Sigmoid colon (tissue), 7 donors: ENCODE measurements at places on chromosomes 4 and X. TPM values are rescaled to one million over a fixed set of nuclear protein-coding genes. Genes with fewer than 3 reads are reported as not detected.

BST1 gene
- 7.7 TPM for total RNA-seq

SUPT20HL1 gene
- 1.1 TPM for total RNA-seq

DNA sequence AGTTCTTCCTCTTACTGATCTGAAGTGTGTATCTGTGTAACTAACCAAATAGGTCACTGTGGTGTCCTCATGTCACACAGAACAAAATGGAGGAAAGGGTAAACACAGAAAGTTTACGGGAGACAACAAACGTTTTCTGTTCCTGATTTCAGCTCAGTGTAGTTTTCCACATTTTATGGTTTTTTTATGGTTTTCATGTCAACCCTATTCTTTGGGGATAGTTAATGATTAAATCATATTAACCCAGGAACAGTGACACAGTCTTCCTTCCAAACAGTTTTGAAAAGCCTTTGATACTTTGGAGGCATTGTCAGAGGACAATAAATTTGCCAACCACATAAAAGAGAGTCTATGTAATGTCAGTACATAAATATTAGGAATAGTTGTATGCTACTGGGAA is 4.2 kb downstream of the LNX1 start:
- H3K36me3 ChIP-seq: no peaks in the 10 kb centered on the region
- no peak overlapping the region for H3K27ac ChIP-seq
- H3K27me3 ChIP-seq: peaks cover 9% of the 10 kb centered on the region
- H3K4me3 ChIP-seq: no peak overlapping the region
- DNase-seq: no peak

GRCh38 chr4:16264798-16265197 is 38.5 kb upstream of the TAPT1 start:
- no peak for DNase-seq
- H3K4me1 ChIP-seq: no peaks in the 10 kb centered on the region
- H3K27ac ChIP-seq: no peak overlapping the region
- no peaks in the 10 kb centered on the region for H3K36me3 ChIP-seq
- no peaks in the 10 kb centered on the region for H3K27me3 ChIP-seq
- H3K4me3 ChIP-seq: no peak overlapping the region

DNA sequence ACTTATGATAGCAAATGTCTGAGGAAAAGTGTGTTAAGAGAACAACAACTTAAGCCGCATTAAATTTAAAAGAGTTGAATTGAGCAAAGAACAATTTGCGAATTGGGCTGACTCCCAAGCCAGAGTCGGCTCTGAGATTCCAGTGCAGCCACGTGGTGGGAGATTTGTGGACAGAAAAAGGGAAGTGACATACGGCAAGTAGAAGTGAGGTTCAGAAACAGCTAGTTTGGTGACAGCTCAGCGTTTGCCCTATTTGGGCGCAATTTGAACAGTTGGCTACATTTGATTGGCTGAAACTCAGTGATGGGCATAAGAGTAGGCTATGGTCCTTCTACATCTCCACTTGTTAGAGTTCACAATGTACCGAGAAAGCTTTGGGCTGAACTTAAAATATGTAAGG is 124.0 kb downstream of the PRKX start:
- no peak overlapping the region for H3K4me3 ChIP-seq
- no peaks in the 10 kb centered on the region for H3K36me3 ChIP-seq
- no peak overlapping the region for H3K27ac ChIP-seq

GRCh38 chr4:105329081-105329480 is 144.8 kb downstream of the PPA2 start:
- H3K4me1 ChIP-seq: no peaks in the 10 kb centered on the region
- no peak for DNase-seq
- no peaks in the 10 kb centered on the region for H3K27me3 ChIP-seq
- H3K36me3 ChIP-seq: no peaks in the 10 kb centered on the region

- H3K27me3 ChIP-seq: no peaks in the 10 kb centered on the region
- no peaks in the 10 kb centered on the region for H3K4me1 ChIP-seq
- H3K36me3 ChIP-seq: no peaks in the 10 kb centered on the region
These were observed 43.6 kb upstream of the DCTD start for GRCh38 chr4:182960746-182961145.

DNA sequence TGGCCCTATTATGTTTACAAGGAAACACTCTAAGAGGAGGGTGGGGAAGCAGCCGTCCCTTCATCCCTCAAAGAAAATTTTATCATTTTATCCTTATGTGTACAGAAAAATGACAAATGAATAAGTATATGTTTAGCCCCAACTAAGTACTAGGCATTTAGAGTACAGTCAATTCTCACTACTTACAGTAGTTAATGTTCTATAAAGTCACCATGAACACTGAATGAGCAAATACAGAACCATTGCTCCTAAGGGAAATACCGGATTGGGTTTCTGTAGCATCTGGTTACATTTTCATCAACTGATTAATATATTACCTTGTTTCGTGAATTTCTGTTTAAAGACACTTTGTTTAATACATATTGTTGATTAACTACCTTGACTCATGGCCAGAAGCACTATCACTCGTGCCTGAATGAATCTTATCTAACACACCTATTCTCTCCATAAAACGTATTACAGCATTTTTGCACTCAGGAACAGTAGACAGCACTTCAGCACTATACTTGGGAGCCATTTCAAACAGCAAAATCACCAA is 109.3 kb downstream of the ASB9 start:
- H3K36me3 ChIP-seq: no peaks in the 10 kb centered on the region
- no peaks in the 10 kb centered on the region for H3K27me3 ChIP-seq
- no peak overlapping the region for H3K27ac ChIP-seq
- no peaks in the 10 kb centered on the region for H3K4me1 ChIP-seq
- no peak for DNase-seq
